ENCODE measurements at places on chromosomes 7 and 10.

GRCh38 chr7:105826143-105826542, 50.3 kb downstream of the ATXN7L1 start:
- DNase-seq, result no peak

GRCh38 chr7:156783864-156784263, 109.1 kb downstream of the LMBR1 start:
- DNase-seq, result no peak

DNA sequence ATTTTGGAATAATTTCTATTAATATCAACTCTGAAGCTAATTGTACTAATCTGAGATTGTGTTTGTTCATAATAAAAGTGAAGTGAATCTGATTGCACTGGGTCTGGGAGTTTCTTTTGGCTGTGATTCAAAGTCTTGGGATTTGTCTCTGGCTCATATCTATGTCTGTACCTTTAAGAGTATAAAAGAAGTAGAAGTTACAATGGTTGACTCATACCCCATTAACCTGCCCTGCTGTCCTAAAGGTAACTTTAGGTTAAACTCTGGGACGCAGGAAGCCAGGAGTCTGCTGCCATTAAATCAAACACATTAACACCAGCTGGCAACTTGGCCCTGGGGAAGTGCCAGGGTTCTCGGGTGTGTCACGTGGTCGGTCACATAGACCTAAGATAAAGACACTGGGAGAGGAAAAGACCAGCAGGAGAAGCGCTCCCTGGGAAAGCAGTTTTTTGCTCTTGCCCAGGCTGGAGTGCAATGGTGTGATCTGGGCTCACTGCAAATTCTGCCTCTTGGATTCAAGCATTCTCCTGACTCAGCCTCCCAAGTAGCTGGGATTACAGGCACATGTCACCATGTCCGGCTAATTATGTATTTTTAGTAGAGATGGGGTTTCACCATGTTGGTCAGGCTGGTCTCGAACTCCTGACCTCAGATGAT, 17.8 kb downstream of the SCD start:
- DNase-seq, result no peak

DNA sequence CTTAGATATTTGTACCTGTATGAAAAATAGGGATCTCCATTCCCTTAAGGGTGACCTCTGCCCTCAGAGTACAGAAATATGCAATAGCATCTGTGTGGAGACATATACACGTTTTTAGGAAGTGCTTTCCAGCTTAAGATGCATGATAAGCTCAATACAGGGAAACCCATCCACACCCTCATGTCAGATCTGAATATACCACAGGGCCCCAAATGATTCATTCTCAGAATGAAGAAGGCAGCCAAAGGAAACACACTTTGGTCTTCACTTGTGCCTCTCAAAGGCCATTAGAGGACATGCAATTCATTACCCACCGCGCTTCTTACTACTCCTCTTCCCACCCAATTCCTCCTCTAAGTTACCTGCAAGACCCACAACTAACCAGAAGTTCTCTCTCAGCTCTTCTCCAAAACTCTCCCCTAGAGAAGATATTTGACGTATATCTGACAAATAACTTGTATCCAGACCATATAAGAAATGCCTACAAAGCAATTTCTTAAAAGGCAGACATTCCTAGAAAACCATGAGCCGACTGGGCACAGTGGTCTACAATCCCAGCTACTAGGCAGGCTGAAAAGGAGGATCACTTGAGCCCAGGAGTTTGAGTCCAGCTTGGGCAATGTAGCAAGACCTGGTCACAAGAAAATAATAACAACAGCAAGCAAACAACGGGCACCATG, 103.0 kb downstream of the OAT start:
- no peak for DNase-seq

DNA sequence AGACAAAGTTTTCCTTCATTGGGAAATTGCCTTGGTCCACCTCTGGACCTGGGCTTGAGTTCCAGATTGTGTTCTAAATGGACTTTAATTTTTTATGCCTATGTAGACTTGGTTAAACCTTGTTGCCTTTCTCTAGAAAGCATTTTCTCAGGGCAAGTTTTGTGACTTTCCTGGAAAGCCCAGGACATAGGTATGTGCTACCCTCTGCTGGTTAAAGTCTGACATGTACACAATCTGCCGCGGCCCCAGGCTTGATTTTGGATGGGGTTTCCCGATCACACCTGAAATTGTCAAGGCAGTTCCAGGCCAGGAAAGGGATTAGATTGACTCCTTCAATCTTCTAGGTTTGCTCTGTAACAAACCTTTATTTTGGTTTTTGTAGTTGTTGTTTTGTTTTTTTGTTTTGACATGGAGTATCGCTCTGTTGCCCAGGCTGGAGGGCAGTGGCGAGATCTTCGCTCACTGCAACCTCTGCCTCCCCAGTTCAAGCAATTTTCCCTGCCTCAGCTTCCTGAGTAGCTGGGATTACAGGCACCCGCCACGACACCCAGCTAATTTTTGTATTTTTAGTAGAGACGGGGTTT, 14.1 kb upstream of the AKR1B10 start:
- no peak for DNase-seq

DNA sequence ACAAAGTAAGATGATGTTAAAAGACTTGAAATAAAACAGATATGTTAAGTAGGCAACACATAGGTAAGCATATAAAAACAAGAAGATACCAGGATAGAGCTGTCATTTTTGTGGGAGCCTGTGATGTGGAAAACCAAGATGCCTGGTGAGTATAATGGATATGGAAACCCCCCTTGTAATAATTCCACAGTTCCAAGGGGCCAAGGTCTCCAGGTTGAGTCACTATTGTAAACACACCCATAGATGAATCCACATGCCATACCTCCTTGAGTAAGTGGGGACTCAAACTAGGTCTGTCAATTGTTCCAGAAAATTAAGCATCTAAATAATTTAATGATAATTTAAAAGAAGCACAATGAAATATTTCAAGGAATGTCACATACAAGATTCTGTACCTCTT, 15.9 kb downstream of the CAV1 start:
- DNase-seq, result no peak

GRCh38 chr7:13633857-13634256, 355.6 kb downstream of the ETV1 start:
- no peak for DNase-seq
